ENCODE measurements at places on chromosomes 1 and 21.

- no peak for DNase-seq
Observed at GRCh38 chr21:45257673-45258341, 29.9 kb downstream of the POFUT2 start.

GRCh38 chr1:93093332-93094006 is 14.4 kb downstream of the MTF2 start:
- DNase-seq, result peak; percentile 22

- DNase-seq, result no peak
Observed at GRCh38 chr1:220195701-220196100, 76.6 kb downstream of the RAB3GAP2 start.

- DNase-seq, result no peak
Observed at GRCh38 chr1:209402697-209403096, 180.8 kb upstream of the CAMK1G start.

GRCh38 chr1:228784181-228784580 is 48.9 kb downstream of the RHOU start:
- DNase-seq, result no peak

GRCh38 chr1:26677306-26678115 is 18.3 kb upstream of the ARID1A start:
- peak; percentile 57 for DNase-seq

DNA sequence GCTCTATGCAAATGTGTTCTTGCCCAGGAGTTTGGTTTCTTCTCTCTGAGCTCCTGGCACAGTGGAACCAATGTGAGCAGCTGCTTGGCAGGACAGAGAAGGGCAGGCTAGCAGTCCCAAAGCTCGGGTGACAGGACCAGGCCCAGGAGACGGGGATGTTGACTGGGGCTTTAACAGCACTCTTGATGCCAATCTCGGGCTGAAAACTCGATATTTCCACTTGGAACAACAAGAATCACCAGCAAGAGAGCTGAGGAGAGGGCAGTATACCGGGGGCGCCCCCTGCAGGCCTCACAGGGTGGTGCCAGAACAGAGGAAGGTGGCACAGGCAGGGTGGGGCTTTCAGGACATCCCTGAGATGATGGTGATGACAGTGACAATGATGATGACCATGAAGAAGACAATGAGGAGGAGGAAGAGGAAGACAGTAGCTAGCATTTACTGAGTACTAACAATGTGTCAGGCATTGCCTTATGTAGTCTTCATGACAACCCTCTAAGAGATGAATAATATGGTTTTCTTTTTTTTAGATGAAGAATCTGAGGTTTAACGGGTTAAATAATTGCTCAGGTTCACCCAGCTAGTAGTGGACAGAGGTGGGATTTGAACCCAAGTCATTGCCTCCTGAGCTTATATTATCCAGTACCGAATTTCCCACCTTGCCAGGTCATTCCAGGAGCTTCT is 2.7 kb upstream of the KCNJ9 start:
- DNase-seq, result peak; percentile 20

DNA sequence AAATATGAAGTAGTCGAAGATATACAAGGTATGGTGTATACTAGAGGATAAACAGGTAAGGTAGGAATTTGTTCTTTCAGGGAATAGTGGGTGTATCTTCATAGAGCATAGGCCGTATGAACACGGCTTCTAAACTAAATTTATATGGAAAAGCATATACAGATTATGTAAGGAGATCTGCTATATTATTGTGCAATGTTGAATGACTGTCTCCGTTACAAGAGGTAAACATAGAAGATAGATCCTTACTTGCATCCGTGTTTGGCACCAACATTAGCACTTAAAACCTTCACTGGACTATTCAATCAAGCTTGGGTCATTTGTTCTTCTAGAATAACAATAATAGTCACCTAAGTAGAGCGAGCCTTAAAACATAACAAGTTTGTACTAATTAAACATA is 45.9 kb downstream of the CLEC20A start:
- no peak for DNase-seq

- peak; percentile 59 for DNase-seq
Observed at GRCh38 chr1:92411511-92411910, 75.2 kb downstream of the GFI1 start.

- peak; percentile 19 for DNase-seq
Observed at GRCh38 chr1:213120386-213120785, 69.3 kb downstream of the RPS6KC1 start.

- peak; percentile 75 for DNase-seq
Observed at GRCh38 chr1:59143811-59144210, 153.1 kb upstream of the FGGY start.

DNA sequence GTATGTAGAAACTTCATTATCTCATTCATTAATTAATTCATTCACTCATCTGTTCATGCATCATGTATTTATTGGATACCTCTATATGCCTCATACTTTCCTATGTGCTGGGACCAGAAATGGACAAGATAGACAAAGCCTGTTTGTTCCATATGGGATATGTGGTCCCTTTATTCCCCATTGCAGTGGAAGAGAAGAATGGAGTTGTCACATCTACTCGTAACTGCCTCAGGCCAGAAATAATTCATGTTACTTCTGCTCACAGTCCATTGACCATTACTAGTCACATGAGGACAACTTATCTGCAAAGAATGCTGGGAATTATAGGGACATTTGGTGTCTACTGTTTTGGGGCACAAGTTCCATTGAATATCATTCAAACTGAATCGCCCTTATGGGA is 327.8 kb downstream of the MATN1 start:
- no peak for DNase-seq

- peak; percentile 36 for DNase-seq
Observed at GRCh38 chr1:3702990-3703728, 49.1 kb upstream of the CCDC27 start.

DNA sequence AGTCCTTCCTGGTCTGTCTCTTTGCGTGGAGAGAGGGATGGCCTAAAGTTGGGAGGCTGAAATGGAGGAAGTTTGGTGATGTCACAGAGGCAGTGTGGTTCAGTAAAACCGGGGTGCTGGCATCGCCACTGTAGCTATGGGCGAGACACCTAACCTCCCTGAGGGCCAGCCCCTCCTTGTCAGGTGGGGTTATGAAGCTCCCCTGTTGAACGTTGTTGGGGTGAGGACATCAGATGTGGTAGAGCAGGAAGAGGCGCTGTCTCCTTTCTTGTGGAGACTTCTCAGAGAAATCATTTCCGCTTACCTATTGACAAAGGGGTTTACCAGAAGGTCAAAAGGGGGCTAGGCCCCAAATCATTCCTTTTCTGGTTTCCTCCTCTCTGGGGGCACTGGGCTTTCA is 294.7 kb downstream of the SIPA1L2 start:
- no peak for DNase-seq

Data from fibroblast of skin of back (primary cell).